ENCODE measurements at places on chromosomes 11 and 22. TPM values are rescaled to one million over a fixed set of nuclear protein-coding genes. Genes with fewer than 3 reads are reported as not detected.

Gene MYO18B
- not detected for total RNA-seq

Gene BEST1
- total RNA-seq = 2.8 TPM

Gene RPS6KA4
- total RNA-seq = 77.4 TPM

Gene OR51B4
- total RNA-seq = not detected

- DNase-seq = no peak
These were observed 89.8 kb downstream of the FBXO7 start for GRCh38 chr22:32564170-32565001.

- no peak for DNase-seq
These were observed 397 bp downstream of the OR52N2 start for GRCh38 chr11:5809122-5809519.

DNA sequence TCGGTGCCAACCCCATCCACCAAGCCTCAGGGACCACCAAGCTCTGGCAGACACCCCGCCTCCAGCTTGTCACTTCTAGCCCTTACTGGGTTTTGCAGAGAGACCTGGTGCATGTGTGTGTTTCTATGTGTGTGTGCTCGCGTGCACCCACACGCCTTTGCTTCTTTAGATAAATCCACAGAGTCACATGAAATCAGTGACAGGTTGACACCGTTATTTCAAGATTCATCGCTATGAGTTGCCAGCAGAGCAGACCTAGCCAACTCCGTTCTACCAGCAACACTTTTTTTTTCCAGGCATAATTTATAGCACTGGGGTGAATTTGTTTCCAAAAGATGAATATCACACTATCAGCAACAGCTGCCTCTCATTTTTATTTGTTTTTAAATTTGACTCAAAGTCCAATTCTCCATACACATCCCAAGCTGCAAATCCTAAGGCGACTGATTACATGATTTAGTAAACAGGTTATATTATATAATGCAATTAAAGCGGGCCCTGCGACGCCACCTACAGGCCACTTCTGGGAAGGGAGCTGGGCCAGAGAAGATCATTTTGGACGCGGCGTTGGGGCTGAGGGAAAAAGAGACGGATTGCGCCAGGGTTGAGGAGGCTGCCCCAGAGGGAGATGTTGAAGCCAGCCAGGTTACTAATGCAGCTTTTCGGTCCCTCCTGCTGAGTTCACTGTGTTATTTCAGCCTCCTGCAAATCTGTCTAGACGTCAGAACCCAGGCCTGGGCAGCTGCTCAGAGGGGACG is 150.5 kb downstream of the FEZ1 start:
- DNase-seq = peak; percentile 94

DNA sequence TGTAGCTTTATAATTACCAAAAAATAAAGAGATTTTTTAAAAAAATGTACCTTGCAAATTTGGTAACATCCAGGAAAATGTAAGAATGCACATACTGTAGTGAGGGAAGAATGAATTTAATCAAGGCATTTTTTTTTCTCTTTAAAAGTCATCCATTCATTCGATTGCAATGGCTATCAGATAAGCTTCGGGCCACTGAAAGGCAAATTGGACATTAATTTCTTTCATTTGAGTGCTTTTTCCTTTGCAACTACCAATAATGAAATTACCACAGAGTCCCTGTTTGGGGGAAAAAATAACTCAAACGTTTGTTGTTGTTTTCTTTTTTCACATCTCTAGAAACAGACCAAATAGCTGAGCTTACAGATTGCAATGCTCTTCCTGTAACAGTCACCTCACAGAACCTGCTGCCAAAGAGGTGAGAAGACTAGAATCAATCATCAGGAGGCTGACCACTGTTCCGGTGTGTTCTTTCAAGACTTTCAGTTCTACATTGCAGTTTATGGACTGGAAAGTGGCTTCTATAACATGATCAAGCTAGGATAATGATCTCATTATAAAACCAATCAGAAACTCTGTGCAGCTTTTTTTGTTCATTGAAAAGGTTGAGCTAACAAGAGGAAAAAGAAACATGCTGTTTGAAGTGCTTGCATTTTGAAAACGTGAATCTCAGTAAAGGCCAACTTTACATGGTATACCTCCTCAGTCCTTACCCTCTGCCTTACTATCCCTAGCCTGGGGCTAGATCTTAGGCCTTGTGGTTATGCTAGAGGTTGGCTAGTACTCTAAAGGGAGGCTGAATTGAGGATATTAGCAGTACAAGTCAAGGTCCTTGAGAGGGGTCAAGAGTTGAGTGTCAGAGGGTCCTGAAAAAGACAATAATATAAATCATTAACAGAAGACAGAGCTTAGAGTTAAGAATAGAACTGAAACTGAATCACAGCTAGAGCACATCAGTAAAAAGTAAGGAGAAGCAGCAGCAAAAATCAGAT is 1276.1 kb downstream of the LRRC4C start:
- DNase-seq = no peak

- DNase-seq = no peak
These were observed 24.4 kb upstream of the OR56B4 start for GRCh38 chr11:6083129-6083528.

- no peak for DNase-seq
These were observed 86.0 kb downstream of the GRIK4 start for GRCh38 chr11:120597250-120598215.

Measured in lower leg skin (tissue), 4 donors.